Dermis lymphatic vessel endothelial cell (primary cell): ENCODE measurements at places on chromosomes 2 and 18. TPM values are rescaled to one million over a fixed set of nuclear protein-coding genes. Genes with fewer than 3 reads are reported as not detected.

PAX8 gene
- 0.11 and 0.17 TPM in 2 replicates for total RNA-seq

INHA gene
- total RNA-seq, result not detected in 2 replicates

SERPINB10 gene
- not detected in 2 replicates for total RNA-seq

GALNT5 gene
- total RNA-seq, result under 0.01 TPM in 2 replicates

DRC1 gene
- not detected in 2 replicates for total RNA-seq

LDLRAD4 gene
- total RNA-seq, result 13.4 and 28.6 TPM in 2 replicates

LRRC30 gene
- not detected in 2 replicates for total RNA-seq

CPO gene
- not detected in 2 replicates for total RNA-seq
